Astrocyte of the cerebellum (primary cell): ENCODE measurements at places on chromosomes 12 and 14.
A peak's percentile ranks its signal among the peaks of the same experiment; 100 is the strongest.

GRCh38 chr14:63896278-63896720 is 43.5 kb downstream of the SYNE2 start:
- peak; percentile 99 for DNase-seq

- no peak for DNase-seq
These were observed 34.1 kb upstream of the C12orf75 start for GRCh38 chr12:105296116-105297089.

DNA sequence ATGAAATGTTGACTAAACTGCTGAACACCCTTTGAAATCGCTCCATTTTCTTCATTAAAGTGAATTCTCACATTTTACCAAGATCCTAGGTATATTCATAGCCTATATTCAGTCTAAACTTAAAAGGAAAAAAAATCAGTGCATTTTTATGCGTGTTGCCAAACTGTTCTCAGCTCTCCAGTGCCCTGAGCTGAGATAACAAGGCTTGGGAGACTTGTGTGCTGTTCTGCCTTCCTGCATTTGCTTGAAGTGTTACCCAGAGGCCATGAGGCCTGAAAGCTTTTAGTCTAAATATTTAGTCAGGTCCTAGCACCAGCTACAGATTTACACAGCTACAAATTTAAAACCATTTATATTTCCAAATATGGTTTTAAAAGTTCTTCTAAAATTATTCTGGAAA is 8.6 kb upstream of the PALS1 start:
- DNase-seq = no peak

GRCh38 chr14:69325646-69326265 is 65.8 kb downstream of the GALNT16 start:
- no peak for DNase-seq

- no peak for DNase-seq
These were observed 52.9 kb downstream of the SCN8A start for GRCh38 chr12:51643951-51644350.

DNA sequence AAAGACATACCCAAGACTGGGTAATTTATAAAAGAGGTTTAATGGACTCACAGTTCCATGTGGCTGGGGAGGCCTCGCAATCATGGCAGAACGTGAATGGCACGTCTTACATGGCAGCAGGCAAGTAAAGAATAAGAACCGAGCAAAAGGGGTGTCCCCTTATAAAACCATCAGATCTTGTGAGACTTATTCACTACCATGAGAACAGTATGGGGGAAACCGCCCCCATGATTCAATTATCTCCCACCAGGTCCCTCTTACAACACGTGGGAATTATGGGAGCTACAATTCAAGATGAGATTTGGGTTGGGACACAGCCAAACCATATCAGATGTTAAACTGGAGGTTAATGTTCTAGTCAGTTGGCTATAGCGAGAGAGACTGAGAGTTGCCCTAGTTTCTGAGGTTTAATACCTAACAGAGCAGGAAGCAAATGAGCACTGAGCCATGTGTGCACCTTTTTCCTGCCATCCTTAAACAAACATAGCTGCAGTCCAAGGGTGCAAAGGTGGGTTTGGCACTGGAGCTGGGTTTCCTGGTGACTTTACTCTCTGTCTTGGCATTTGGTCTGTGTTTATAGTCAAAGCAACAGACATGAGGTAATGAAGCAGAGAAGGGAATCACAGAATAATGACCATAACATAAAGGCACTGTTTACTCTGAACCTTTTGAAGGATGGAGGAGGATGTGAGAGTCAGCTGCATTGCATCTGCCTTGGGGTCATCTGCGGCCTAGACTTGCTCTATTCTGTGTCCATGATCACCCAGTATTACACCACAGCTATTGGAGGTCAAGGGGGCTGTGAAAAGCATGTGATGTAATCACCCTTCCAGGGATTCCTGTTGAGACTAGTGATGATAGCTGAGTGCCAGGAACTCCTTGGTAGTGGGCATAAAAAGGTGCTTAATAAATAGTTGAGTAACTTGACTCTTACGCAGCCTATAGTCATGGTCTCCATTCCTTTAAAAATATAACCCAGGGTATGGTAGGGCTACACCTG is 83.6 kb upstream of the USP44 start:
- peak; percentile 38 for DNase-seq

- DNase-seq = no peak
These were observed 38.9 kb downstream of the FERMT2 start for GRCh38 chr14:52911904-52912303.

GRCh38 chr12:22285846-22286245 is 48.7 kb downstream of the ST8SIA1 start:
- DNase-seq = no peak

GRCh38 chr12:94372461-94372860 is 87.2 kb downstream of the CEP83 start:
- no peak for DNase-seq

DNA sequence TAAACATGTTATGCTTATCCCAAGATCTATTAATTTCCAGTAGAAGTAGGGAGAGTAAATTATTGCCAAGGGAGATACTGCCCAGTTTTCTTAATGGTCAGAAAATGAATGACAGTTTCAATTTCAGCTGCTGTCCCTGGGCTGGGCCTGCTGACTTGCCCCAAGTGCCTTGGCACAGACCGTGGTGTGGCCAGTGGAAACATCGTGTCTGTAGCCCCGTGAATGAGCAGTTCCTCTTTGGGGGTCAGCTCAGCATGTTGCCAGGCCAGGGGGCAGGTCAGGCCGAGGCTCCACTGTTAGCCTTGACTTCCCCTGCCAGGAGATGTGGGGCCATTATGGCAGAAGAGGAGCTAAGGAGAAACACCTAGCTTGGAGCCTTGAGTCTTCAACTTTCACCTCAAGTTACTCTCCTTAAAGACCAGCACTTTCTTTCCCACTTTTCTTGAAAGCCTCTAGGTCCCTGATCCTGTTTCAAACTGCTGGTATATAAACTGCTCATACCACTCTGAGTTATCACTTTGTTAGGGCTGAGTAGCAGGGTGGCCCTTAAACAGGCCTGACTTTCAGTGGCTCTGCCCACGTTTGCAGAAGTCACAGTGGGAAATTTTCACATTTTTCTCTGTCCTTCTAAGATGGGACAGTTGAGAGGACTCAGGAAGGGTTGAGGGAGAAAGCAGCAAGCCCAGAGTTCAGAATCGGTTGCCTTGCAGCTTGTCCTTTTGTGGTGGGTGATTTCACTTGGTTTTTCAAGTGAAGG is 73.2 kb downstream of the SUSD6 start:
- no peak for DNase-seq

DNA sequence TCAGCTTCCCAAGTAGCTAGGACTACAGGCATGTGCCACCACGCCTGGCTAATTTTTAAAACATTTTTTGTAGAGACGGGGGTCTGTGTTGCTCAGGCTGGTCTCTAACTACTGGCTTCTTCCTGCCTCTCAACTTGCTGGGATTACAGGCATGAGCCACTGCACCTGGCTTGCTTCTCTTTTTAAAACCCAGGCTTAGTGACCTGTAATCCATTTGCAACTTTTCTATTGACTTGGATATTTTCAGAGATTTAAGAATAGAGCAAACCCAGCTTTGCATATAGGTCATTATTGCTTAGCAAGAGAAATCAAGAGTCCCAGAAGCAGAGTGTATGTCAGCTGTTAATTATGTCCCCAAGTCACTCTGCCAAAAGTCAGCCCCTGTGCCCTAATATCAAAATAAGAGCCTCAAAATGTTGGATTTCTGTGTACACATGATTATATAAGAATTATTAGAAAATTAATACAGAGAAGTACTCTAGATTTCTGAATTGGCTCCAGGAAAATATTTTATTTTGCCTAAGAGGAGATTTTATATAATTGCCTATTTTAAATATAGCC is 24.9 kb downstream of the TCP11L2 start:
- DNase-seq = no peak

DNA sequence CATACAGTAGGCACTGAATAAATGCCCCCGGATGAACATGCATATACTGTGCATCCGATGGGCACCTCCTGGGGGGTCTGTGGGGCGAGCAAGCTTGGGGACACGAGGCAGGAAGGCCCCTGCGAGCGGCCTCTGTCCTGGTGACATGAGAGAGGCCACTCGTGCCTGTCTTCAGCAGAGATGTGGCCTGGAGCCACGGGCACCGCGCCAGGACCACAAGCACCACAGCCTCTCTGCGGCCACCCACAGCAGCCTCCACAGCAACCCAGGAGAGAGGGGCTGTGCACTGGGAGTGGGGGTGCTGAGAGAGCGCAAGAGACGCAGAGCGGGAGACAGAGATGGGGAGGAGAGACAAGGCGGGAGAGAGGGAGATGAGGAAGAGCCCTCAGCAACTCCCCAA is 118.5 kb downstream of the RFLNA start:
- DNase-seq = no peak
